ENCODE measurements at places on chromosomes 1 and 21.

DNA sequence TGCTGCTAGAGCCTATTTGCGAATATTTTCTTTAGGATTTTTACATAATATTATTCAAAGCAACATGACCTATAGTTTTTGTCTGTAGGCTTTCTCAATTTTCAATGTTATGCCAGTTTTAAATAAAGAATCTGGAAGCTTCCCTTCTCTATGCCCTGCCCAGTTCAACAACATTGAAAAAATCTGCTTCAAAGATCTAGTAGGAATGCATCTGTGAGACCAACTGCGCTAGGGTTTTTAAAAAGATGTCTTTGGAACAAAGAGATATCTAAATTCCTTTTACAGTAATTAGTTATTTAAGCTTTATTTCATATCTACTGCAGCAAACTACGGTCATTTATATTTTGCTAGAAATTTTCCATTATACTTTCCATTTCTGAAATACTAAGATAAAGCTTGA lies 25.7 kb downstream of the HEATR1 start:
- no peak for DNase-seq

- no peak for DNase-seq
Observed at GRCh38 chr1:5649795-5650194, 342.4 kb downstream of the NPHP4 start.

- DNase-seq = no peak
Observed at GRCh38 chr1:100277866-100278265, 11.8 kb downstream of the RTCA start.

- DNase-seq = no peak
Observed at GRCh38 chr1:2469103-2469940, 6.8 kb upstream of the PLCH2 start.

- DNase-seq = no peak
Observed at GRCh38 chr1:156832434-156832833, 15.8 kb upstream of the SH2D2A start.
